ENCODE measurements at places on chromosomes 2 and 18.

DNA sequence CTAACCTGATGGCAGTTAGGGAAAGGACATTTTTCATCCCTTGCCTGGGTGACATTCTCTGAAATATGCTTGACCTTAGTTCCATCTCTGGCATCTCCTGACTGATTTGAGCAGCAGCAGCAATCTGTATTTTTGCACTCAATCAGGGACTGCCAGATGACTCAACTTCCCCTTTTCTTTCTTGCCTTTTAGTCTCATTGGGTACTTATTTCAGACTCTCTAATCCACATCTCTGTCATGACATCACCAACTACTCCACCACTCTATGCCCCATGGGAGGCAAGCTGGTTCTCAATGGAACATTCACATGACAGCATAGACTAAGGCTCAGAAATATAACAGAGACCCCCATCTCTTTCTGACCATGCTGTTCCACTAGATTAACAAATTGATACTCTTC, 254.2 kb downstream of the RIT2 start:
- DNase-seq = no peak

DNA sequence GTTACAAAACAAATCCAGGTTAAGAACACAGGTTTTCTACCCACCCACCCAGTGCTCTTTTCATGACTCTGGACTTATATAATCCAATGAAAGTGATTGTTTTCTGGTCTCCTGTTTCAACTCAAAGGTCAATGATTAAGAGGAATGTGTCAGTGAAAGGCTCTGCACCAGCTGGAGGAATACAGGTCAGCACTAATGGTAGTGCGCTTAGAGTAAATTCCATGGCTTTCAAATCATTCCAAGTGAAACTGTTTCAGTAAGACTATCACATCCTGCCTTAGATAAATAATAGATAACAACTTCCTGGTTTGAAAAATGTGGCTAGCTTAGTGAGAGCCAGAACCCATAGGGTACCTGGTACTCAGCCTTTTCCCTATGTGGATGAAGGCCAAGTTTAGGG, 47.8 kb downstream of the SLC9A4 start:
- DNase-seq = no peak

DNA sequence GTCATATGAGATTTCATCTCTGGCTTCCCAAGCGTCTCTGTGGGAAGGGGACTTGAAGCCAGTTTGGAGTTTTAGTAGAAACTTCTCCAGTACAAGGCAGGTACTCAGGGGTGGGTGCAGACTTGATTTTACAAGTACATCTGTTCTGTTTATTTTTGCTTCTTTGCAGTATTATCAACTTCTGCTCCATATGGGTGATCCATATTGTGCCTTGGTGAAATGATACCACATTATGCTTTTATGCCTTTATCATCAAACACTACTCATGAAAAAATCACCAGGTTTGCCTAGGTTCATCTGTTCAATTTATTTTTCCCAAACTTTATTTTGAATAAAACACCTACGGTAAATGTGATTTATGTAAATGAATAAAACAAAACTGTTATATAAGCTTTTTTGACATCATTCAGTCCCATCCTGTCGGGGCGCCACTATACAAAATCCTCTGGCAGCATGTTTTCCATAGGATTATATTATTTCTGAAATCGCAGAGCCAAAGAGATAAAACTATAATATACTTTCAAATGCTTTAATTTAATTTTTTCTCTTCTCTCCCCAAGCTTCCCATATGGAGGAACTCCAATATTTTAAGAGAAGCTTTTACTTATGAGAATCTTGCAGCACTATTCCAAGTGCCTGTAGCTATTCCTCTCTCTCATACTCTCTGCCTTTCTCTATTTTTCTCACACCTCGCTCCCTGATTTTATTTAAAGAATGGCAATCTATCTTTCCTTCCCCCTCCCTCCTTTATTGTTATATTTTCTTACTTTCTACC, 490.9 kb downstream of the RNF144A start:
- no peak for DNase-seq

DNA sequence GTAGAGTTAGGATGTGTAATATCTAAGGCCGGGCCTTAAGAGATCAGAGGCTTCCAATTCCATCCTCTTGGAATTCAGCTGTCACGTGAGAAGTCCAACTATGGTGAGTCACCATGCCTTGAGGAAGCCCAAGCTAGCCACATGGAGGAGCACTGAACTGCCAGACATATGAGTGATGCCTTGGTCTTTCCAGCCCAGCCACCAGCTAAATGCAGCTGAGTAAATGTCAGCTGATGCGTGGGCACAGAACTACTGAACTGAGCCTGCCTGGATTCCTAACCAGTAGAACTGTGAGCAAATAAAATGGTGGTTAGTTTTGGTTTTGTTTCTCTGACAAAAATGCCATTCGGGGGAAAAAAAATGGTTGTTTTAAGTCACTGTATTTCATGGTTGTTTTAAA, 153.7 kb upstream of the SERTAD2 start:
- DNase-seq = no peak

GRCh38 chr2:13001408-13001807, 284.7 kb downstream of the TRIB2 start:
- no peak for DNase-seq
